Stimulated activated CD8-positive, alpha-beta memory T cell treated with anti-CD3 and anti-CD28 coated beads, Interleukin-7, amount 100 ng/mL, for 1 hour (primary cell): ENCODE measurements at places on chromosomes 2 and 18.

- DNase-seq, result no peak
These were observed 154.5 kb downstream of the RTN4 start for GRCh38 chr2:54895730-54896129.

DNA sequence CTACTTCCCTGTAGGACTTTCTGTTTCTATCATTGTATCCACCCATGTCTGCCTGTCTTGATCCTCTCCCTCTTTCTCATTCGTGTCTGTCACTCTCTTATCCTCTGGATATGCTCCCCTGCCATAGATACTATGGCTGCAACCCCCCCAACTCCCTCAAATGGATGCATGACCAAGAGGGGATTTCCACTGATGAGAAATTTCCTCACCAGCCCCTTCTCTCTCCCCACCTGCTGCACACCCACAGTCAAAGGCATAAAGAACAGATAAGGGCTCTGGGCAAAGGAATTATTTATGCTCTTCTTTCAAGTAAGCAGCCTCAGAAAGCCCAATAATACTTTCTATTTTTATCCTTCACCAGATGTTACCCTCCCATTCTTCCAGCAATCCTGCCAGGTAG lies 121.3 kb downstream of the FOXI3 start:
- no peak for DNase-seq

DNA sequence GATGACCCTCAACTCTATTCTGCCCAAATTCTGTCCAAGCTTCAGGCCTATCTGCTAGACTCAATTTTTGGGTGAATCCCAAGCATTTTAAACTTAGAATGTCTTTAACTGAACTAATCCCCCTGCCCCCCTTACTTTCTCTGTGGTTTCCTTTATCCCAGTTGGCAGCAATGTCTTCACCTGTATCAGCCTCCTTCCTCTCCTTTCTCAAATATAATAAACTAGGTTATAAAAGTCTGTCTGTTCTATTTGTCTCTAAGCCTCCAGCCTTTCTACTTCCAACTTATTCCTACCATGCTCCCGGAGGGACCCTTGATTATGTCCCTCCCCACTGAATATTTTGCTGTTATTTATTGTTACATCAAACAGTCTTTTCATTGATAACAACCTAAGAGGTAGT lies 375.5 kb upstream of the TRIB2 start:
- no peak for DNase-seq

DNA sequence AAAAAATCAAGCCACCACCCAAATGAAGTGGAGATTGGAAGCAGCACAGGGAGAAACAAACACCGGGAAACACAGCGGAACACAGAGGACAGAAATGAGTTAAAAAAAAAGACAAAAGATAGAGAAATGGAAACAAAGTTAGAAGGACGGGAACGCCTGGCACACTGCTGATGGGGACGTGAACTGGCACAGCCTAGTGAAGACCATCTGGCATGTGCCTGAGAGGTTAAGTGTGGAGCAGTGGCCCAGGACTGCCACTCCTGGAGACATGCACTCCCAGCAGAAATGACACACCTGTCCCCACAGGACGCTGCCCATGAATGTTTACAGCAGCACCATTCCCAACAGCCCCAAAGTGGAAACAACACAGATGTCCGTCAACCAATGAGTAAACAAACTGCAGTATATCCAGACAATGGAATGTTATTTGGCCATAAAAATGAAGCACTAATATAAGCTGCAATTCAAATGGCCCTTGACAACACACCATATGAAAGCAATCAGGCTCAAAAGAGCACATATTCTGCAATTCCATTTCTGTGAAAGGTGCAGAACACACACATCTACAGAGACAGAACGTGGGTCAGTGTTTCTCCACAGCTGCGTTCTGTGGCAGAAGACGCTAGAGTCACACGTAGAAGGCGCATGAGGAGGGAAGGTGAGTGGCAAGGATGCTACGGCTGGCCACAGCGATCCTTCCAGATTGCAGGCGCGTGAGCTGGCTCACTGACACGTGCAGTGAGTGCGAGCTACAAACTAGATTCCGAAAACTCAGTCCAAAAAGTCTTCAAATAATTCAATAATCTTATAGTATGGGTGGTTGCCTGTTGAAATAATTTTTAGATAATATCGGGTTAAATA lies 24.6 kb downstream of the THAP4 start:
- no peak for DNase-seq

- no peak for DNase-seq
These were observed 128.9 kb upstream of the ITGB6 start for GRCh38 chr2:160328811-160329527.

GRCh38 chr2:88423733-88424132 lies 28.8 kb downstream of the FOXI3 start:
- DNase-seq, result no peak

DNA sequence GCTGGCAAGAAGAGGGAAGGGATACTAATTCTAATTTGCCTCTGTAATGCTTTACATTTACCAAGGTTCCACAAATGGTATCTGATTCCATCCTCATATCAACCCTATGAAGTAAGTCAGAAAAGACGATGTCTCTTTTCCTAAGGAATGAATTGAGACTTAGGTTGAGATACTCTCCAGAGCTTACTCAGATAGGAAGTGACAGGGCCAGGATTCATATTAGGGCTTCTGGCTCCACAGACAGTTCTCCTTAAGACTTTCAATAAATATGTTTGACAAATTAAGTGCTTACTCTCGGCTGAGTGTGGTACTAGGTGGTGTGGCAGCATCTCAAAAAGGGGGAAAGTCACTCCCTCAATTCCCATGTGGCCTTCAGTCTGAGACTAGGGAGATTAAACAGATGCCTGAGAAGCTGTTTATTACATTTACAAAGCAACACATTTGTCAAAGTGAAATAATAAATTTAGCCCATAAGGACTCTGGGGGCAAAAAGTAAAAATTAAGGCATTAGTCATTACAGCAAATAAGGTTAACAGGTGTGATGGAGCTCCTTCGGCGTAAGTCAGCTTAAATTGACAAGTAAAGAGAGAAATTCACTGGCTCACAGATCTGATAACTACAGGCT lies 14.2 kb downstream of the CDK15 start:
- no peak for DNase-seq

GRCh38 chr18:11119959-11120587 lies 29.3 kb downstream of the PIEZO2 start:
- DNase-seq, result no peak

- DNase-seq, result no peak
These were observed 78.6 kb downstream of the VWA3B start for GRCh38 chr2:98165516-98166071.

DNA sequence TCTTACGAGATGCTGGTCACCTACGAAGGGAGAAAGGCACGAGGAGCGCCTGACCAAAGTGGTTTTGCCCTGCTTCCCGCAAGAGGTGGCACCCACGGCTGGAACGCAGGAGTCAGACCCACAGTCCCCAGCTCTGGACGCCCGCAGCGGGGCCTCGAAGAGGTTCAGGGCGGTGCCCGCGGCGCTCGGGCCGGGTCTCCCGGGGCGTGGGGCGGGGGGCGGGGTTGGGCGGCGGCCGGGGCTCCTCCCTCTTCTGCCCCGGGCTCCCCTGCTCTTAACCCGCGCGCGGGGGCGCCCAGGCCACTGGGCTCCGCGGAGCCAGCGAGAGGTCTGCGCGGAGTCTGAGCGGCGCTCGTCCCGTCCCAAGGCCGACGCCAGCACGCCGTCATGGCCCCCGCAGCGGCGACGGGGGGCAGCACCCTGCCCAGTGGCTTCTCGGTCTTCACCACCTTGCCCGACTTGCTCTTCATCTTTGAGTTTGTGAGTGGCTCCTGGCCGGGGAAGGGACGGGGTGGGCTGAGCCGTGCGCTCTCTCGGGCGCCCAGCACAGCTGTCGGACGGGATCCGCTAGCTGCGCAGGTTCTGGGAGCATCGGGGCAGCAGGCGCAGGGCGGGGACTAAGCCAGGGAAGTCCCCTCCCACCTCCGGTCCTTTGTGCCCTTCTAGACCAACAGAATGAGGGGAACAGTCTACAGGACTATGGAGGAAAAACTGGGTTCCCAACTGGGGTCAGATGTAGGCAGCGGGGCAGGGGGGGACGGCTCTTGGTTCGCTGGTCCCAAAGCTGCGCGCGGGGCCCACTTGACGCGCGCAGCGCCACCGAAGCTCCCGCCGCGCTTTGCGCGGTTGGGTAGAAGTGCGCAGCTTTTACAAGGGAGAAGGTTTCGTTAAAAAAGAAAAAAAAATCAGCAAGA lies at the start of gene MAL:
TSS of gene MAL (plus strand) at position 303 of the 914 bp plus-strand sequence. CDS start at position 388, 85 bp downstream.
- no peak for DNase-seq

GRCh38 chr2:217842017-217842416 lies 160.8 kb downstream of the TNS1 start:
- DNase-seq, result no peak

- no peak for DNase-seq
These were observed 295.0 kb downstream of the CDCA7 start for GRCh38 chr2:173649527-173650219.

DNA sequence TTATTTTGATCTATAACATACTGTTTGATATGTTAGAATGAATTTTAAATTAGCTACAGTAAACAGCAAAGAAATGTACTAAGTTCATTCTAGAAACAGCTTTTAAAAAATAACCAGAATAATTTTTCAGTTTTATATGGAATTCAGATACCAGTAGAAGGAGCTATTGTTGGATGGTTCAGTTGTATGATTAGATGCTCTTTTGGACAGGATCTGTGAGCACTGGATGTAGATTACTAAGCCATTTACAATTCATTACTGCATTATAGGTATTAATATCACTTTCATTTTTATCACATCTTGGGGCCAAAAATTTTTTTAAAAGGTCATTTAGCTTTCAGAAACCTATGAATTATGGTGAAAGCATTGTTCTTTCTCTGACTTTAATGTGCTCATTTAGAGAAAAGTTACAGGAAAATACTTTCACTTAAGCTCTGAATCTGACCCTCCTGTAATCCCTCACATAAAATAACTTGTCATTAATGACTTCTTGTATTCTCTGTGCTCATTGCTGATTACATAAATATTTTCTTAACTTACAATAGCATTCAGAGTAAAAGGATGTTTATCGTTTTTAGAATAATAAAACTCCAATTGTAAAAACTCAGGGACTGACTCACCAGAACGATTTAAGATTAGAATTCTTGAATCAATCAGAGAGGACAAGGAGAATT lies 750.2 kb downstream of the SLC4A3 start:
- no peak for DNase-seq

DNA sequence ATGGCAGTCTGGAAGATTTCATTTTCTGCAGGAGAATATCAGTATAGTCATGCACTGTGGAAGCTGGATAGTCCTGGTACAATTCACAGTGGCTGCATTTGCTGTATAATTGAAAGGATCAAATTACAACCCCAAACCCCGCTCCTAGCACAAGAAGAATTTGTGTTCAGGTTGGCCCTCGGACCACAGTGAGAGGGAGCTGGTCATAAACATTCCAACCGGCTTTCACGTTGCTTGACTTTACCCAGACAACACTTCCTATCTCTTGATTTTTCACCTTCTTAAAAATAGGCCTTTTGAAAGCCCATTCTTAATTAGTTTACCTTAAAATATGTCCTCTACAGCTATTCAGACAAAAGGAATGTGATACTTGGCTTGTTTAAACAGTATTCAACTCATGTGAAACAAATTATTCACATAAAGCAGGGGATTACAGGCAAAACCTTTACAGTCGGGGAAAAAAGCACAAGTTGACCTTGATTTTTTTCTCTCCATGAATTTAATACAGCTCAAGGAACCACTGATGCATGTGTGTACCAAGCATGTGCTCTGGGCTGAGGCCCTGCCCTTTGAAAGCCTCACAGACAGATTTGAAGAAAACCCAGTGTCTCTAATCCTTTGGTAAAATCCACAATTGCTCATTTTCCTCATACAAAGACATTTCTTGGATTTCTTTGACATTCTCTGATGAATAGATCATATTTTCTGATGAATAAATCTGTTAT lies 143.0 kb upstream of the SOX11 start:
- no peak for DNase-seq

GRCh38 chr2:120844070-120844738 lies 108.5 kb downstream of the GLI2 start:
- no peak for DNase-seq

- no peak for DNase-seq
These were observed 127.9 kb downstream of the ZNF532 start for GRCh38 chr18:58992301-58993231.

- DNase-seq, result no peak
These were observed 202.5 kb downstream of the LRRTM1 start for GRCh38 chr2:80102026-80102425.

DNA sequence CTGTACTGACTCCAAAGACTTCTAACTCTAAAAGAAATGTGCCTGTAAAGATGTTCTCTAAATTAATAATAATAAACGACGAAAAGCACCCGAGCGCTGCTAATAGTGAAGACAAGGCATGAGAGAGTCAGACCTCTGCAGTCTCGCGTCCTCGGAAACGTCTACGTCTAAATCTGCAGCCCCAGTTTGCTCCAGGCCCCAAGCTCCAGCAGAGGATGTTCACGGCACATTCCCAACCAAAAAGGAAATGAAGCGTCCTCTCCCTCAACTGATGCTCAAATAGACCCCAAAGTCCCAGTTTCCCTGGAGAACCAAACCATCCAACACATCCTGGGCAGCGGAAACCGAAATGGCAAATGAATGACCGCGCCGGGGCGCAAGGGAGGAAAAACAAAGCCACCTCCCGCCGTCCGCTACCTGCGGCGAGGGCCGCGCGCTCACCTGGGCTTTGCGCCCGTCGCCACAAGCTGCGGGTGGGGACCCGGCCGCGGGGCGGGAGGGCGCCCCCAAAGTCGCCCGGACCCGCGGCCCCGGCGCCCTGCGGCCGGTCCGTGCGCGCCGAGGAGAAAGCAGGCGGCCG lies 47.1 kb upstream of the CCDC150 start:
- DNase-seq, result no peak

DNA sequence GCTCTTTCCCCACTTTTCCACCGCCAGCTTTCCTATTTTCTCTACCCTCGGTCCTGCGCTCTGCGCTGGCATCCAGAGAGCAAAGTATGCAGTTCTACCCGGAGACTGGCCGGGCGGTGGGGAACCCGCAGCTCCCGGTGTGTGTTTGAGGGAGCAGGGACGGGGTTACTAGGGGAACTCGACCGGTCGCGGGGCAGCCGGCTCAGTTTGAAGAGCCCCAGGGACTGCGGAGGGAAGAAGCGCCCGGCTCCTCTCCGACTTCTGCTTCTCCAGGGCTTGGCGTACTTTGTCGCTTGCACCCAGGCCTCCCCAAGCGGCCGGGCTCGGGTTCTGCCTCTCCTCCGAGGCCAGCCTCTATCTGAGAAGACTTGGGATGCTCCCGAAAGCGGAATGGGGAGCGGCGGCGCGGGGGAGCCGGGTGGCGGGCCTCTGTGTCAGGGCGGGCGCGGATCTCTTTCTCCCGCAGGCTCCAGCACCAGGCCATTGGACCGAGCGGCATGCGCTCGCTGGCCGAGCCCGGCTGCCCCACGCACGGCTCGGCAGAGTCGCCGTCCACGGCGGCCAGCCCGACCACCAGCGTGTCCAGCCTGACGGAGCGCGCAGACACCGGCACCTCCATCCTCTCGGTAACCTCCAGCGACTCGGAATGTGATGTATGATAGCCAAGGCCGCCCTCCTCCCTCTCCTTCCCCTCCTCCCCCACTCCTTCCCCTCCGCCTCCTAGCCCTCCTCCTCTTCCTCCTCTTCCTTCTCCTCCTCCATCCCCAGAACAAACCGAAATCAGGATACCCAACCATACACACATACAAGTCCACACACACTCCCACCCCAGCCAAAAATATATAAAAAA lies 2.8 kb downstream of the SIX3 start:
- DNase-seq, result no peak
